GM19239 (cell line): ENCODE measurements at places on chromosomes 12 and 14.

GRCh38 chr12:77592836-77593235, 237.9 kb upstream of the NAV3 start:
- no peak for DNase-seq

- no peak for DNase-seq
Measured at GRCh38 chr12:55666508-55666907, 29.8 kb downstream of the OR10P1 start.

GRCh38 chr12:66003951-66004350, 126.6 kb downstream of the LLPH start:
- no peak for DNase-seq

- DNase-seq: no peak
Measured at GRCh38 chr12:32881107-32881506, 15.5 kb downstream of the PKP2 start.
